ENCODE measurements at places on chromosomes 16 and 17. TPM values are rescaled to one million over a fixed set of nuclear protein-coding genes. Genes with fewer than 3 reads are reported as not detected.

DNA sequence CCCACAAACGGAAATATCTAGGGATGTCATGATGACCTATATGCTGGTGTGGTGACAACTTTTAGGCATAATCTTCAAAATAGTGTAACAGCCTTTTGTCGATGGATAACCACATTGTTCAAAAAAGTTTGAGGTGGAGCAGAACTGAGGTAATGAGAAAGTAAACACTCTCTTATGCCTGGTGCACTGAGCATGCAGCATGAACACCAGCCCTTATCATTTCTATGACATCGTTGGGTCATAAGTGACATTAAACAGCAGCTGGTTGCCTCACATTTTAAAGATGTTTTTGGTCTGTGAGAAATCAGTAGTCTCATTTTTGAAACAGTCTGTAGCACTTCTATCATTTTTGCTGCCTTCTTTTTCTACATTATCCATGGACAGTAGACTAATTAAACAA, 1.8 kb downstream of the KRT23 start:
- H3K4me1 ChIP-seq = no peaks in the 10 kb centered on the region
- no peak for DNase-seq
- no peaks in the 10 kb centered on the region for H3K36me3 ChIP-seq

DNA sequence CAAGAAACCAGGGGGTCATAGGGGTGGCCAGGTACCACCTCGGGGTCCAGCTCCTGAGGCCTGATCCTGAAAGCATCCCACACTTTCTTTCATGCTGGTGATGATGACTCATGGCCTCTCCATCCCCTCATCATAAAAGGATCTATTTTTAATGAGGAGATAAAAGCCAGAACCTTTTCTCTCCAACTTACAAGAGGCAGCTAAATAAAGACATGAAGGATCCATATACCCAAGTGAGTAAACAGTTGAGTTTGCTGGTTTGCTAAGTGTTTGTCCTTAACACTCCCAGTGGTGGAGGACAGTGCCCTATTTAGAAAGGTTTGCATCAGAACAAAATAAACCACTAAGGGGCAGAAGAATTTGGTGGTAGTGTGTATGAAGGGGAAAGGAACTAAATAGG, 383.8 kb downstream of the GRIN2A start:
- H3K27ac ChIP-seq = no peak overlapping the region
- H3K4me3 ChIP-seq = no peak overlapping the region
- DNase-seq = no peak
- no peaks in the 10 kb centered on the region for H3K36me3 ChIP-seq
- no peaks in the 10 kb centered on the region for H3K27me3 ChIP-seq
- H3K4me1 ChIP-seq = no peaks in the 10 kb centered on the region

- H3K36me3 ChIP-seq = no peaks in the 10 kb centered on the region
- H3K27ac ChIP-seq = no peak overlapping the region
- no peaks in the 10 kb centered on the region for H3K4me1 ChIP-seq
Observed at GRCh38 chr17:12853921-12854320, 64.6 kb downstream of the ARHGAP44 start.

DNA sequence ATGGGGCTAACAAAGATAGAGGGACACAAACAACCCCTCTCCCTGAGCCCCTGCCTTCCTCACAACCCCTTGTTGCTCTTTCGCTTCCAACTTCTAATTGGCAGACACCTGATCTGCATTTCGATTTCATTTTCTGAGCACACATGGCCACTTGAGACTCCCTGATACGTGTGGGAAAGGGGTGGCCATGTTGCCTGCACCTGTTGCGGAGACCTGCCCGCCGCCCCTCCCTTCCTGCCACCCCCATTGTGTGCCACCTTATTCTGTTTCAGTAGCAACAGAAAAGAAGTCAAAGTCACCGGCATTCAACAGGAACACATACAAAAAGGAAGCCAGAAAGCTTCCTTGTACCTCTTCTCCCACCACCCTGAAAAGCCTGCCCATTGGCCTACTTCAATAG, 254.7 kb upstream of the SOX9 start:
- no peak for DNase-seq
- H3K36me3 ChIP-seq = no peaks in the 10 kb centered on the region
- H3K27me3 ChIP-seq = no peaks in the 10 kb centered on the region
- no peaks in the 10 kb centered on the region for H3K4me1 ChIP-seq
- H3K27ac ChIP-seq = no peak overlapping the region

DNA sequence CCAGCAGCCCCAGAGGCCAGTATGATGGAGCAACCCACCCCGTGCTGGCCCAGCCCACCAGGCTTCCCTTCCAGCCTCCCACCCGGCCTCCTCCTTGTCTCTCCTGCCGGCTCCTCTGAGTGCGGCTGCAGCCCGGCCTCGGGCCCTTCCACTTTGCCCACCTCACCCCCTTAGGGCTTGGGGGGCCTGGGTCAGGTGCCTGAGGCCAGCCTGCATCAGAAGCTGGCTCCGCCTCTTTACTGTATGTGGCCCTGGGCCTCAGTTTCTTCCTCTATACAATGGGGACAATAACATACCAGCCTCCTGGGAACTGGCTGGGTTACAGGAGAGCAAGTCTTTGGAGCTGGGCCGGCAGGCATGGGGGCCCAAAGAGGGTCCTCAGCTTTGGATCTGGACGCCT, 221.1 kb upstream of the CIBAR2 start:
- no peak overlapping the region for H3K27ac ChIP-seq
- no peak overlapping the region for H3K4me3 ChIP-seq
- H3K36me3 ChIP-seq = no peaks in the 10 kb centered on the region

DNA sequence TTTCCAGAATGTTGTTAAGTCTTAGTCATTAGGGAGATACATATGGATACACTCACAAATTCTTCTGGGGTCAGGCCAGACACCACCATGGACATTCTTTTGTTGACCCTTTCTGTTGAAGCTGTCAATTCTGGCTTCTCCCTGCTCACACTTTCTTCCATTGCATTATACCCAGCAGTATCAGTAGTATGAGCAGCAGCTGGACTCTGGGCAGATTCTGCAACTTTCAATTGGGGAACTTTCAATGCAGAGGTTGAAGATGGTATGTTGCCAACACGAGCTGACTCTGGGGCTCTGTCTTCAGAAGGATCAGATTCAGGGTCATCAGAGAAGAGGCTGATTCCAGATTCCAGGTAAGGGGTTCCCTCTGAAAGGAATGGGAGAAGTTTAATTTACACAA, 45.8 kb downstream of the RND2 start:
- no peak overlapping the region for H3K27ac ChIP-seq
- H3K27me3 ChIP-seq = no peaks in the 10 kb centered on the region
- no peak for DNase-seq
- no peaks in the 10 kb centered on the region for H3K36me3 ChIP-seq
- H3K4me1 ChIP-seq = no peaks in the 10 kb centered on the region

DNA sequence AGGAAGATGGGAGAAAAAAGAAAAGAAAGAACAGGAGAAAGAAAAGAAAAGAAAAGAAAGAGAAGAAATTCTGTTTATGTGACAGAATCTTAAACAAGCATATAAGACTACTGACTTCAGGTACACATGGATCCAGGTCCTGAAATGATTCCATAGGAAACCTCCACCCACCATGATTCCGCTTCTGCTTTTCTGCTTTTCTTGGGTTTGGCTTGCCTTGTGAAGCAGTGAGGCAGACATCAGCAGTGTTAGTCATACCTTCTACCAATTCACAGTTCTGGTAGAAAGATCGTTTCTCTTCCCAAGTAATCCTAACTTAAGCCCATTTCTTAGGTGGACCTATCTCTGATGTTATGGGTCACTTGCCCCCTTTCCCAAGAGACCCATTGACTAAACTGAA, 660.1 kb upstream of the RBFOX1 start:
- H3K4me1 ChIP-seq = no peaks in the 10 kb centered on the region
- DNase-seq = no peak

NPB gene
- not detected for total RNA-seq

DBF4B gene
- total RNA-seq = 16.5 TPM

NOG gene
- total RNA-seq = not detected

SYT17 gene
- total RNA-seq = 12.3 TPM

TERB1 gene
- total RNA-seq = not detected

KCNJ16 gene
- total RNA-seq = 0.67 TPM

HOXB1 gene
- total RNA-seq = not detected

KRT38 gene
- not detected for total RNA-seq

KRT25 gene
- total RNA-seq = not detected

PIMREG gene
- total RNA-seq = 0.67 TPM

Data from Peyer's patch (tissue), 4 donors.